ENCODE measurements at places on chromosomes 12 and 14.

DNA sequence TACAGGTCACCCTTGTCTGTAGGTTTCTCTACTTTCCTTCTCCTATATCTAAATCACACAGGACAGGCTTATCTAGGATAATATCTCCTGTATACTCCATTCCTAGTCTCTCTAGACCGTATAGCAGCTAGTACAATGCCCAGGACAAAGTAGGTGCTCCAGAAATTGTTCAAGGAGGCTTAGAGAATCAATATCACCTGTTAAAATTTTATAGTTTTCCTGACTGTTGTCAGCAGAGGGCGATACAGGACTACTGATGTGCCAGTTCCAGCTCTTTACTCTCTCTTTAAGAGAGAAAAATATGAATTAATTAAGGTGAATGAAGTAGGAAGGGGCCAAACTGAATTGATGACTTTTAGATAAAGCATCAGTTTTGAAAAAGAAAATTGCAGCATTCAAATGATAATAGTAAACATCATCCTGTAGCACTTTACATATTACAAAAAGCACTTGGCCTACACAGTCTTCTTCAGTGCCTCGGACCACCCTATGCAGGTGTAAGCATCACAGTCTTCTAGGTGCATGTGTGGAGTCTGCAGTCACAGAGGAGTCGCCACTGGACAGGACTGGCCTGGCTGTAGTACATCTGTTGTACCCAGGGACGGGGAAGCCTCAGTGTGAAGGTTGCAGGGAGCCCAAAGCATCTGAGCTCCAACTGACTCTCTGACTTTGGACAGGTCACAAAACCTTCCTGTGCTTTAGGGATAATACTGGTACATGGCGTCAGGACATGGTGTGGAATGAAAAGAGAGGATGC, 61.9 kb upstream of the MAX start:
- DNase-seq: no peak

- no peak for DNase-seq
Observed at GRCh38 chr14:79585845-79586244, 625.5 kb downstream of the DIO2 start.

DNA sequence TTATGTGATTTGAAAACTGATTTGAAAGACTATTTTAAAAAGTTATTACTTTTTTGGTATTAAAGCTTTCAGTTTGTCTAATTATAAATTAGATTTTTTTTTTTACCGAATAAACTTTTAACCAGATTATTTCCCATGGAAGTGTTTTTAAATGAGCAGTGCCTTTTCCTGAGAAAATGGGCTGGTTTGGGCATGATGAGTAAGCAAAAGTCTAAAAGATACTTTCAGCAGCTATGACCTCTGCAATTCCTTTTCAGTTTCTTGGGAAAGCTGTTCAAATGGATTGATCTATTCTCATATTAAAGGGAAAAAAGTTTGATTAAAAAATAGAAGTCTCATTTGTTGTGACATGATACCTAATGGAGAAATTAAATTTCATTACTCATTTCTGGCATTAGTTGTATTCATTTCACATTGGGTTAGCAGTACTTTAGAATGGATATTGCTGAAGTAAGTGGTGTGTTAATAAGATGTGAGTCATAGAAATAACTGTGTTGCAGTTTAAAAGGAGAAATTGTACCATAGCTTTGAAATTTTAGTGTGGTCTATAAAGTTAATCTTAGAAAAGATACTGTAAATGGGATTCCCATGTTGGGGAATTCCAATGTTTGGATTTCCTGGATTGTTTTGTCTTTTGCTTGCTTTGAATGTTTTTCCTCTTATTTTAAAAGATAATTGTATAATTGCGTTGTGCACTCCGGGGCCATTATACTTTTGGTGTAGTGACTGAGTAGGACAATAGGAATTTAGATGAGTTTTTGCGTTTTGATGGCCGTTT, 21.0 kb downstream of the KTN1 start:
- DNase-seq: no peak

- no peak for DNase-seq
Observed at GRCh38 chr14:96634896-96635295, 132.7 kb downstream of the PAPOLA start.

- DNase-seq: no peak
Observed at GRCh38 chr14:21201732-21202462, 46.0 kb upstream of the OR5AU1 start.

DNA sequence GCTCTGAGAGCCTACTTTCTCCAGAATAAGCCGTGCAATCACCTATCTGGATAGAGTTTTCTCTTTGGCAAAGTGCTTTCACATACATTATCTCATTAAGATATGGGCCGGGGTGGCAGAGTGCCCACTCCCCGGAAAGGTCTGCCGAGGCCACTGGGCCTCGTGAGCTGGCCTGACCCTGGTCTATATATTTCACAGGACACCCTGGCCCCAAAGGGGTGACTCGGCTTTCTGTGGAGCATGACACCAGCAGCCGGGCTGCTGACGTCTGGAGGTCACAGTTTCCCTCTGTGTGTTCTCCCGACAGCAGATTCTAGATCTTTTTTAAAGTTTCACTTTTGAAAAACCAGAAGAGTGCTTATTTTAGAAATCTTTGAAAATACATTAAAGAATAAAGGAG, 27.9 kb upstream of the ATP2A2 start:
- DNase-seq: no peak
